Iris pigment epithelial cell (primary cell): ENCODE measurements at places on chromosomes 3 and 15.

DNA sequence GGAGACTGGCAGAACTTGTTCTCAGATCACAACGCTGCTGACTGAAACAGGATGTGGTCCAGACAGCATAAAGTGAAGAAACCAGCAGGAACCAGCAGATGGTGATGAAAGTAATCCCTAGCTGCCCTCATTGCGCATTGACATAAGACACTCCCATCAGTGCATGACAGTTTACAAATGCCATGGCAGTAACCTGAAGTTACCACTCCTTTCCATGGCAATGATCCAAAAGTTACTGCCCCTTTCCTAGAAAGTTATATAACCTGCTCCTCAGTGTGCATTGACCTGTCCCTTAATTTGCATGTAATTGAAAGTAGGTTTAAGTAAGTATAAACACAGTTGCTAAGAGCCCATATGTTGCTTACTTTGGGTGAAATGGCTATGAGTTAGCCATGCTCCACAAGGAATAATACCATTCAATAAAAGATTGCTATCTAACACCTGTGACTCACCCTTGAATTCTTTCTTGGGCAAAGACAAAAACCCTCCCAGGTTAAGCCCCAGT is 149.1 kb upstream of the CD96 start:
- peak; percentile 14 for DNase-seq

DNA sequence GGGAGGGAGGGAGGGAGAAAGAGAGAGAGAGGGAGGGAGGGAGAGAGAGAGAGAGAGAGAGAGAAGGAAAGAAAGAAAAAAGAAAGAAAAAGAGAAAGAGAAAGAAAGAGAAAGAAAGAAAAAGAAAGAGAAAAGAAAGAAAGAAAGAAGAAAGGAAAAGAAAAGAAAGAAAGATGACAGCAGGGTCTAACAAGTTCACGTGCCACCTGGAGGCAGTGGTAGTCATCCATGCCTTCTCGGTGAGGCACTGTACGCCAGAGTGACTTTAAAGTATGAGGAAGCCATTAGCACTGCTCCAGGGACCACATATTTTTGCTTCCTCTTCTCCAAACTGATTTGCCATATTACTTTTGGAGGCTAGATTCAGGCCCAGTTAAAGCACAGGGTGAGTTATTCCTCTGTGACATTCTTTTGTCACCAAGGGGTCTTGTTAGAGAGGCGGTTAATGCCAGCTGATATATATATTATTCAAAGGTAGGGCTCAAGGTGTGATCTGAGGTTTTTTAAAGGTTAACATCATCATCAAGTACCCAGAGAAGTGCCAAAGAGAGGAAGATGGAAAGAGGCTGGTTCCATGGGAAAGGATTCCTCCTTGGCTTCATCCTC is at the start of gene HTR3D:
HTR3D (plus strand) TSS at position 556 of the 606 bp plus-strand sequence; CDS start at position 556, 0 bp downstream.
- DNase-seq: no peak

DNA sequence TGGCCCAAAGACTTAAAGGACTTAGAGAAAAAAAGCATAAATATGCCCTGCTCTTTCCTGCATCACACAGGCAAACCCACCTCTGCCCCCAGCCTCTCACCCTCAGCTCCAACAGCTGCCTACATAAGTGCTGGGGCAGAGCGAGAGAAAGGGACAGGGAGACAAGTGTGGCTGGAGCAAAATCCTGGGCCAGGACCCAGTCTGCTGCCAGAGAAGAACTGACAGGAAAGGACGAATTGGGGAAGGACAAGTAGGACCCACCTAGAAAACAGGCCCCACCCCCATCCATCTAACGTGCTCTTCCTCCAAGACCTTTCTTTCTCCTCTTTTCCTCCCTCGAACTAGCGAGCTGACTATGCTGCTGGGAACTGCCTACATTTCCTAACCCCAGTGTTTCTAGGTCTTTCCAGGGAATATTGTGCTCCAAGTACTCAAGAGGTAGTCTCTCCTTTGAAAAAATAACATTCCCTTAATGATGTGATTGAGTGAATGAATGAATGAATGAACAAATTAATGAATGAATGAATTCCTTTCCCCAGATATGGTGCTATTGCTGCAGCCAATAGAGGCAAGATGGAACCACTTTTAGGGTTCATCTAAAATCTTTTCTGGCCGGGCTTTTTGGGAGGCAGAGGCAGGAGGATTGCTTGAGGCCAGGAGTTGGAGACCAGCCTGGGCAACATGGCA is 18.4 kb downstream of the IGDCC4 start:
- DNase-seq: no peak

GRCh38 chr15:45664451-45664850 is 29.6 kb downstream of the SQOR start:
- peak; percentile 67 for DNase-seq

DNA sequence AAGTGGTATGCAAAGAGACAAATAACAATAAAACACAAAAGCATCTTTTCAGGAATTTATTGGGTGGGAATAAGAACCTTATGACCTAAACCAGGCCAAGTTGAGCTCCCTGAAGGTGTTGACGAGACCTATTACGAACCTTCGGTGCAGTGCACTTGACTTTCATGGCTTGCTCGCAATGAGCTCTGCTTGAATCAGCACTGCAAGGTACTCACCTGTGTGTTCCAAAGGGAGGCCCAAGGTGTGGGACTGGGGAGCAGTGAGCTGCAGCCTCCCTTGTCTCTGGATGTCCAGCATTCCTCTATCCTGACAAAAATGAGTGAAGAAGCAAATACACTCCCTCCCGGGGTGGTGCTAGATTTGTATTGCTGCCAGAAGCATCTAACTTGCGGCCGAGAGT is at the start of gene MDFIC2:
MDFIC2 (minus strand) TSS at position 303 of the 400 bp plus-strand sequence. CDS start 665 bp downstream, outside the sequence.
- DNase-seq: no peak

DNA sequence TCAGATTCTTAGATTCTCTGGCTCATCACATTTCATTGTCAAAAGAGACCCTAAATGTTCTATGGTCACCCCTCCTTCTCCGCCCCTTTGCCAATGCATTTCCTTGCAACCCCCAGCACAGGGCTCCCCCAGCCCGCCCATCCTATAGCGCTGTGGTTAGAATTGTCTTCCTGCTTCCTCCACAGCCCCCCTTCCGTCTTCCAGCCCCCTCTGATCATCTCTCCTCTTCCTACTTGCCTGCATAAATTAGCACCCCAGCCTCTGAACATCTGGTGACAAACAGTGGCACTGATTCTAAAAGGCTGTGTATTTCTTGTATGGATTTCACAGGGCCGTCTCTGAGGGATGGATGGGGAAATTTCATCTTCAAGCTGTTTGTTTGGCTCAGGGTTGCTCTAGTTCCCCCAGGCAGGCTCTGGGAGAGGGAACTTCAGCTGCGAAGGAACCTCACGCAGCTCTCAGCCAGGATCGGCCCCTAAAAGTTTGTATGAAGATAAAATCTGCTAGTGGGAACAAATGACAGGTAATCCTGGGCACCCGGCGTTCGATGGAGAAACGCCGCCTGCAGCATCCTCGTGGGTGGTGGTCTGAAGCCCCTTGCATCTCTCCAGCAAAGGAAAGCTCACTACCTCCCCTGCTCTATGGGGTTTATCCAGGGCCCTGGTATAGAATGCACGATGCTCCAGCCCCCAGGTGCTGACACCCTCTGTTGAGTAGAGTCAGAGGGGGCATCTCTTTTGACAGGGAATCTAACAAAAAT is 83.0 kb downstream of the WNT7A start:
- DNase-seq: no peak

GRCh38 chr3:4271834-4272233 is 31.3 kb upstream of the SETMAR start:
- peak; percentile 63 for DNase-seq

GRCh38 chr15:70165716-70166284 is 68.1 kb upstream of the TLE3 start:
- DNase-seq: no peak

GRCh38 chr15:46855388-46855787 is 861.9 kb upstream of the SEMA6D start:
- no peak for DNase-seq
